Suprapubic skin (tissue), 4 donors: ENCODE measurements at places on chromosomes 5 and 9. TPM values are rescaled to one million over a fixed set of nuclear protein-coding genes. Genes with fewer than 3 reads are reported as not detected.

Gene FOXD4L6
- total RNA-seq = 0.72 TPM

Gene MEF2C
- 15.9 TPM for total RNA-seq

Gene PCDH1
- 95.7 TPM for total RNA-seq

Gene OR2V2
- total RNA-seq = not detected

Gene PITX1
- 0.64 TPM for total RNA-seq

Gene HTR4
- not detected for total RNA-seq

Gene PCDHB13
- 6.5 TPM for total RNA-seq

Gene ZNF169
- total RNA-seq = 9.6 TPM

Gene ABCA1
- total RNA-seq = 89.1 TPM

Gene RNF44
- 65.9 TPM for total RNA-seq

Gene PCDHGC3
- total RNA-seq = 73.4 TPM

Gene TPD52L3
- not detected for total RNA-seq

Gene CER1
- not detected for total RNA-seq

- DNase-seq = no peak
Observed at GRCh38 chr5:113255579-113256386, 179.0 kb downstream of the TSSK1B start.

DNA sequence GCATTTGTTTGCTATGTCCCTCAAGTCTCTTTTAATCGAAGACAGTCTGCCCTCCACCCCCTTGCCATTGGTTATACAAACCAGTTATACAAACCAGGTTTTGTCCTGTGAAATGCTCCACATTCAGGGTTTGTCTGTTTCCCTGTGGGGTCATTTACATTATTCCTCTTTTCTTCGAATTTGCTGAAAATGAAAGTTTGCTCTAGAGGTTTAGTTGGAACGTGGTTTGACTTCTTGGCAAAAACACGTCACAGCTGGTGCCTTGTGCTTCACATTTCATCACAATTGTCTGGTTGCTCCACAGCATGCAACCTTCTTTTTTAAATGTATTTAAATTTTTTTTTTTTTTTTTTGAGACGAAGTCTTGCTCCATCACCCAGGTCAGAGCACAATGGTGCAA lies 4.2 kb upstream of the HAVCR2 start:
- DNase-seq = no peak

DNA sequence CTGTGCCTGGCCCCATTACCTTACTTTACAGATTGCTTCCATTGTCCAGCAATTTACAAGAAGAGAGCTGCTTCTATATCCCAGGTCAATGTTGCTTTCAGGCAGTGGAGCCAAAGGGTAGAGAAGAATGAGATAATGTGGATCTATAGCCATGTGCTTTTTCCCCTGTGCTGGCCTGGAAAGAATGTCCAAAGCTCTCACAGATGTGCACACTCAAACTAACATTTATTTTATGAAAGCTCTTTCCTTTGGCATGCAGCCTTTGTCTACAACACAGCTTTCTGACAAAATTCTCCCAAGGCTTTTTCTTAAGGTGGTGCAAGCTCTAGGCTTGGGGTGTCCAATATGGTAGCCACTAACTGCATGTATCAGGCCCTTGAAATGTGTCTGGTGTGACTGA lies 217.3 kb downstream of the LRRC70 start:
- no peak for DNase-seq

DNA sequence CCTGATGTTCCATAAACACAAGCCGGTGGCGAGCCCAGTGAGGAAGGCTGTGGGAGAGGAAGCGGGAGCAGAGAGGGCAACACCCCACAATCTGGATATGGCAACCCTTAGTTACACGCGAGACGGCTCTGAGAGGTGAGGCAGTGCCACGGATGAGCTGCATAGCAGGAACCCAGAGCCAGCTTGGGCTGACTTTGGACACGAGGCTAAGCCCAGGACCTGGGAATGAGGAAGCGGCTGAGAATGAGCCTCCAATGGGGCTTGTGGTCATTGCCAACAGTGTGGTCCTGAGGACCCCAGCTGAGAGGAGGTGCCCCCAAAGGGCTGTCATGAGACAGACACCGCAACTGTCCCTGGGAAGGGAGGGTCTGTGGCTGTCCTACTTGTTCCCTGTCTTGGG lies 160.0 kb upstream of the SMIM23 start:
- DNase-seq = peak; percentile 52

- DNase-seq = no peak
Observed at GRCh38 chr5:171475596-171475995, 56.1 kb downstream of the FGF18 start.

GRCh38 chr5:74124826-74125225 lies 498.8 kb downstream of the ARHGEF28 start:
- no peak for DNase-seq

GRCh38 chr5:10213316-10213715 lies 36.4 kb downstream of the ATPSCKMT start:
- no peak for DNase-seq

- DNase-seq = no peak
Observed at GRCh38 chr9:73667749-73668148, 516.1 kb downstream of the ANXA1 start.

- DNase-seq = no peak
Observed at GRCh38 chr9:36780186-36780585, 207.5 kb downstream of the MELK start.

- no peak for DNase-seq
Observed at GRCh38 chr5:57825031-57825686, 342.5 kb upstream of the ACTBL2 start.

GRCh38 chr5:20040901-20041300 lies 52.9 kb upstream of the CDH18 start:
- no peak for DNase-seq

GRCh38 chr5:177509991-177510566 lies 453 bp upstream of the DOK3 start:
- DNase-seq = no peak

DNA sequence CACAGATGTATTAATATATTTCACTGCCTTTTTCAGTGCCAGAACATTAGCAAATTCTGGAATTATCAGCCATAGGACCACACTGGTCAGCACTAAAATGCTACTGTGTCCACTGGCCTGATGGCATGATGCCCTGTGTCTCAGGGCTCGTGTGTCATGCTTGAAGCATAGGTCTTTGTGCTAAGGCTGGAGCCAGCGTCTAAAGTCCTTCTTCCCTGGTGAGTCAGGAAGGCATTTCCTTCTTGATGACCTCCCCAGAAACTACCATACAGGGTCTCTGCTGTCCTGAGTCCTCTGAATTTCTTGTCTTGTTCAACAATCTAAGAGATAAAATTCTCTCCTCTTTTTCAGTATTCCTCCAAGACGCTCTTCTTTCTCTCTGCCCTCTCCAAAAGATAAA lies 489.9 kb downstream of the PSAT1 start:
- no peak for DNase-seq

- DNase-seq = no peak
Observed at GRCh38 chr9:105218673-105219072, 25.8 kb upstream of the SLC44A1 start.

DNA sequence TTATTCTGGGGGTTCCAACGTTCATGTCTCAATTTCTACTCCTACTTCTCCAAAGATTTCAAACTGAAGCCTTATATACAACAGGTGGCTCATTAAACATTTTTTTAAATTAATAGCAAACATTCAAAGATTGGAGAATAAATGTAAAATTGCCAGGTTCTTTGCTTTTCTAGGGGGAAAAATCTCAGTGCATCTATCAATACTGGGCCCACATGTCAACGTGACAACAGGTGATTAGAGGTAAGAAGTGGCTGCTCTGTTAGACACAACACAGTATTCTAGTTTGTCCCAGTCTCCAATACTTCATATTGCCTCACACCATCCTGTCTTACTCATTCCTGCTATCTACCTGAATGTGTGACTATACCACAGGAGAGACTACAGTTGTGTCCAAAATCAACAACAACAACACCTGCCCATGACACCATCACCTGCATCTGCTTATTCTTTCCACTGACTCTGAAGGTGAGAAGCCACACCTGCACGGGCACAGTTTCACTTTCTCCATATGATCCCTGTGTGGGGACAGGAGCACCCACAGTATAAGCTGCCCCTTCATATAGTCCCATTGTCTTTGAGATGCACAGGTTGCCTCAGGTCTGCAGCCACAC lies 110.2 kb downstream of the LHFPL2 start:
- no peak for DNase-seq

DNA sequence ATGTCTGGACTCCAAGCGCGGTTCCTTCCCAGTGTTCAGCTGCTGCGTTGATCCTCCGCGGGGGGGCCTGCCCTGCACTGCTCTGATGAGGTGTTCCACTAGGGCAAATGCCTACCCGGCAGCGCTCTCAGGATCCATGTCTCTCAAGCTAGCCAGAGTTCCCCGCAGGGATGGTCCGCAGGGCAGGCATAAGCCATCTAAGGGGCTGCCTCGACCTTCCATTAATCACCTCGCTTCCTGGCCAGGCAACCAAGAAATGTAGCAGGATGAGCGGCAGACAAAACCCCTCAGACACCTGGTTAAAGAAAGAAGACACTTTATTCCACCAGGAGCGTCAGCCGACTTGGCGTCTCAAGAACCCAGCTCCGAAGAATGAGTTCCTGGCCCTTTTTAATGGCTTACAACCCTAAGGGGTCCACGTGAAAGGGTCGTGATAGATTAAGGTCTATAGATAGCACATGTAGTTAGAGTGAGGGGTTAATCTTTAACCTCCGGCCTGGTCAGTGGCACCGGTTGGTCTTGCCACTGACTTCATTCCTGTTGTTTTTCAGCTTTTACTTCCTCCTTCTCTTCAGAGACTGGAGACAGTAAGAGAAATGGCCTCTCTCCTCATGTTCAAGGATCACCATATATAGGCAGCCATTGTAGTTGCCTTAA lies 47.2 kb upstream of the COX7C start:
- no peak for DNase-seq

DNA sequence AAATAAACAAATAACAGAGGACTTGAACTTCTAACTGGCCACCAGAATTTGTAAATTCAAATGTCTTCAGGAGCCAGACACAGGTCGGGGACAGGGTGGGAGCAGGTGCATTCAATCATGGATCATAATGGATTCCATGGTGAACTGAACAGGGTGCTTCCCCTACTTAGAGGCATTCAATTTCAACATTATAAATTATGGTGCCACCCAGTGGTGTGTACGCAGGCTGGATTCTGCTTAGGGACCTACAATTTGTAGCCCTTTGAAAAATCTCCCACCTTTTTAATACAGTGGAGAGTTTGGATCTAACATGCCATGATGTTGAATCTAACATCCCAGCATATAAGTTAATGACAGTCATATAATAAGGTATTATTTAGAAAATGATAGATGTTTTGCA lies 22.3 kb downstream of the KLF9 start:
- DNase-seq = no peak

DNA sequence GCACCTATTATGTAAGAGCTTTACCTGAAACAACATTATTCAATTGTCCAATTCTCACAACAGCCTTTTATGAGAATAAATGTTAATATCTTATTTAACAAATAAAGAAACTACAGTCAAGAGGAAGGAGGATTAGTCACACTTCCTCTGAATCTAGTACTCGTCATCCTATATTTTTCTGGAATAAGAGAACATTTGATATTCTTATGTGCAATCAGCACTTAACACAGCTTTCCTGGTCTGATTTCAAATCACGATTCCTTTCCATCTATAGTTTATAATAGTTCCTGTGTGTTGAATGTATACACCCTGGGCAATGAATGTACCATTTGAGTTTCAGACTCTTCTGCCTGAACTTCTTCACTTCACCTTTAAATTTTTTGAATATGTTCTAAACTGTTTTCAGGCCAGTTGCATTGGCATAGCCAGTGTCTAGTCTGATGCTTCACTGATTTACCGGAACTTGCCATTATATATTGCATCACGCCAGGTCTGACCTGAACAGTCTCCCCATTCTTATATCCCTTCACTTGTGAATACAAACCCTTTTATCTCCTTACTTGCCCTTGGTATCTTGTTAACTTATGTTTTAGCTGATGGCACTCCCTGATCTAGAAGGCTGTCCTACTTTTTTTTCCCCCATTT lies 698.3 kb downstream of the MAT2B start:
- no peak for DNase-seq

DNA sequence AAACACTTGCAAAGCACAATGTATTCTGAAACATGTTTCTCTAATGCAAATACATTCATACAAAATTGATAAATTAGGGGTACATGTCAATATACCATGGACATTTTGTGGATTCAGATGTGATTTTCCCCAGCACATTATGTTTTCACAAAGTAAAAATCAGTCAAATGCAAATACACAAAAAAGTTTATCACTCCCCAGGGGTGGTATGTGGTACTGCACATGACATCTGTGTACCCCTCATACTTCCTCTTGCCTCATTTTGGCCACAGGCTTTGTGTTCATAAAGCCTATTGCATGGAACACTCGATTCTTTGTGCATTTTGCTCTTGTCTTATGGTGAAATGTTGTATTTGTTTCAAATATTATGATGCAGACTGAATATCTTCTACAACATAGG lies 116.8 kb upstream of the PDE4D start:
- no peak for DNase-seq

GRCh38 chr5:64144425-64145215 lies 21.0 kb upstream of the RNF180 start:
- no peak for DNase-seq

GRCh38 chr9:76658510-76659231 lies 105.6 kb upstream of the PCA3 start:
- DNase-seq = no peak

- no peak for DNase-seq
Observed at GRCh38 chr5:160128632-160129031, 9.4 kb upstream of the PWWP2A start.

DNA sequence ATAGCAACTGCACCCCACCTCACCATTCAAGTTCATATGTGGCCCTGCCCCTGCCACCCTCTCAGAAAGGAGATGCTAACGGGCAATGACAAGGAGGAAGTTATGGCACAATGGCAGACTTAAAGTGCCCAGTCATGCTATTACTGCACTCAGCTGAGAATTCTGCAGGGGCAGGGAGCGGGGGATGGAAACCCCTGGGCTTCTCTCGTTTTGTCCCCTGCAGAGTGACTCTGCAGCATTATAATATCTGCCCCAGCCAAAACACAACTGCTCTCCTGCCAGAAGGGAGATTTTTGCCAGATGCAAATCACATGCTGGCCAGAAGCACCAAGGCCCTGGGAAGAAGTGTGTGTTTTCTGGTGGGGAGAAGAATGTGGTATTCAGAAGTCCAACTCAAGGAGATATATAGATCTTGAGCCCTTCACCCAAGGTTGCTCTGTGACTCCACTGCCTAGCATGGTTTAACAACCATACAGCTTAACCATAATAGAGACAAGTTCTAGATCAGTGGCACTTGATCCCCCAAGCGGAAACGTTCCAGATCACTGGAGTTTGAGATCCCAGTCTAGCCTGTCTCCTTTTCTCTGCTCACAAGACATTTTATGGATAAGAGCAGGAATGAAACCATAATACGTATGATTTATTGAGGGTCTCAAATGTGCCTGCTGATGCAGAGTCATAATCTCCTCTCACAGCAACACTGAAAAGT lies 207.0 kb upstream of the MAP3K1 start:
- DNase-seq = no peak

GRCh38 chr5:1118738-1119137 lies 6.9 kb upstream of the SLC12A7 start:
- DNase-seq = no peak

GRCh38 chr9:95494022-95494415 lies 22.8 kb downstream of the PTCH1 start:
- no peak for DNase-seq
